ENCODE measurements at places on chromosomes 6 and 20. TPM values are rescaled to one million over a fixed set of nuclear protein-coding genes. Genes with fewer than 3 reads are reported as not detected.

DNA sequence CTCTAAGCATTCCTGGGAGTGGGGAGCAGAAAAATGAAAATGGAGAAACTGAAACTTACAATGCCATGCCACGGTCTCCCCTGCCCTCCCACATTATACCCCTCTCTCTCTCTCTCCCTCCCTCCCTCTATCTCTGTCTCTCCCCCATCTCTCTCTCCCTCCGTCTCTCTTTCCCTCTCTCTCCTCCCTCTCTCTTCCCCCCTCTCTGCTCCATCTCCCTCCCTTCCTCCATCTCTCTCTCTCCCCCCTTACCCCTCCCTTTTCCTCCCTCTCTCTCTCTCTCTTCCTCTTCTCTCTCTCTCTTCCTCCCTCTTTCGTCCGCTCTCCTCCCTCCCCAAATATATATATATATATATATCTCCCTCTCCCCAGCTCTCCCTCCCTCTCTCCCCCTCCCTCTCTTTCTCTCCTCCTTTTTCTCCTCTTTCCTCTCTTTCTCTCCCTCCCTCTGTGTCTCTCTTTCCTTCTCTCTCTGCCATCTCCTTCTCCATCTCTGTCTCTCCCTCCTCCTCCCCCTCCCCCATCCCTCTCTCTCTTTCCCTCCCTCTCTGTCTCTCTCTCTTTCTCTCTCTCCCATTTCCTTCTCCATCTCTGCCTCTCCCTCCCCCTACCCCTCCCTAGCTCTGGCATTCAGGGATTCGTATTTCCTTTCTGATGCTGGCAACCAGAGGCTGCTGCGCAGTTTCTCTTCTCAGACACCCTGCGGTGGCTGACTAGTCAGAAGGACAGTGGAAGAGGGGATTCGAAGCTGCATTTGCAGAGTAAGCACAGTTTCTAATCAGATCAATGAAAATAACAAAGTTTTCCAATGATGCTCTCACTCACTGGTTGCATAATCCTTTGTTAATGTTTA lies 13.9 kb upstream of the VAPB start:
- DNase-seq = peak; percentile 60

GRCh38 chr6:82038631-82039030 lies 208.9 kb downstream of the IBTK start:
- no peak for DNase-seq

DNA sequence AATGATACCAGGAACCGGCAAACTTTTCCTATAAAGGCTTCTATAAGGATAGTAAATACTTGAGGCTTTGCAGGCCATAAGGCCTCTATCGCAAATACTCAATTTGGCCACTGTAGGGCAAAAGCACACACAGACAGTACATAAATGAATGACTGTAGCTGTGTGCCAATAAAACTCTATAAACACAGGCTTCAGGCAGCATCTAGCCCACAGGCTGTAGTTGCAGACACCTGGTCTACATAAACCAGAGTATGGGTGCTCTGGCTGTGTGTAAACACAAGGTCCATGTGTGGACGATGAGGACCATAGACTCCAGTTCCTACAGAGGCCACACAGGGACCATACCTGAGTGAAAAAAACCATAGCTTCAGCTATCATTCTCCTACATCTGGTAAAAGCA lies 52.2 kb downstream of the ZMYND8 start:
- DNase-seq = no peak

DNA sequence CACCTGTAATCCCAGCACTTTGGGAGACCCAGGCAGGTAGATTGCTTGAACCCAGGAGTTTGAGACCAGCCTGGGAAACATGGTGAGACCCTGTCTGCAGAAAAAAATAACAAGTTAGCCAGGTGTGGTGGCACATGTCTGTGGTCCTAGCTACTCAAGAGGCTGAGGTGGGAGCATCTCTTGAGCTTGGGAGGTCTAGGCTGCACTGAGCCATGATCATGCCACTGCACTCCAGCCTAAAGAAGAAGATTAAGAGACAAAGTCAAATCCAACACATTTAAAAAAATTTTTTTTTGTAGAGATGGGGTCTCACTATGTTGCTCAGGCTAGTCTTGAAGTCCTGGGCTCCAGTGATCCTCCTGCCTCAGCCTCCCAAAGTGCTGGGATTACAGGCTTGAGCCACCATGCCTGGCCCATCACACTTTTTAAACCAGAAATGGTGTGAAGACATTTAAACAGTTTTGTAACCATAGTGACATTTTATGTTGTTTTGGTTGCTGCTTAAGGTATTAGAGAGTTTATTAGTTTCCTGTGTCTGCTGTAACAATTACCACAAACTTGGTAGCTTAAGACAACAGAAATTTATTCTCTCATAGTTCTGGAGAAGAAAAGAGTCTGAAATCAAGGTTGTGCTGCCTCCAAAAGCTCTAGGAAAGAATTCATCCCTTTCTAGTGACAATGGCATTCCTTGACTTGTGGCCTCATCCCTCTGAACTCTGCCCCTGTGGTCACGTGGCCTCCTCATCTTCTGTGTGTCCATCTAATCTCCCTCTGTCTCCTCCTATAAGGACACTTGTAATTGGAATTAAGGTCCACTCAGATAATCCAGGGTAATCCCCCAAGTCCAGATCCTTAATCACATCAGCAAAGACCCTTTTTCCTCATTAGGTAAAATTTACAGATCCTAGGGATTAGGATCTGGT lies 104.6 kb upstream of the TNFAIP3 start:
- no peak for DNase-seq

DNA sequence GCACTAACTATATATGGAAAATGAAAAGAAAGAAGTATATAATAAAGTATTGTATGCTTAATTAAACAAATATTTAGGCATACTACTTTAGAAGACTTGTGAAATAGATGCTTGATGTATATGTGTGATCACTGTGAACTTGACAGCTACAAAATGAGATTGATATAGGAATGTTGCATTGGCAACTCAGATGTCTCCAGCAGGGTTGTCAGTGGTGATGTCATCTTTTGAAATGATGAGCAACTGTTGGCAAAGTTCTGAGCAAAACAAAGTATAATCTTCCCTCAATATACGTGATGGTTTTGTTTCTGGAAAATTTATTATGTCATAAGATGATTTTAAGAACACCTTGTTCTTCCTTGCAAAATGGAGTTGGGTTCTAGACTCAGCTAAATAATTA lies 133.8 kb downstream of the ARID1B start:
- DNase-seq = no peak

DNA sequence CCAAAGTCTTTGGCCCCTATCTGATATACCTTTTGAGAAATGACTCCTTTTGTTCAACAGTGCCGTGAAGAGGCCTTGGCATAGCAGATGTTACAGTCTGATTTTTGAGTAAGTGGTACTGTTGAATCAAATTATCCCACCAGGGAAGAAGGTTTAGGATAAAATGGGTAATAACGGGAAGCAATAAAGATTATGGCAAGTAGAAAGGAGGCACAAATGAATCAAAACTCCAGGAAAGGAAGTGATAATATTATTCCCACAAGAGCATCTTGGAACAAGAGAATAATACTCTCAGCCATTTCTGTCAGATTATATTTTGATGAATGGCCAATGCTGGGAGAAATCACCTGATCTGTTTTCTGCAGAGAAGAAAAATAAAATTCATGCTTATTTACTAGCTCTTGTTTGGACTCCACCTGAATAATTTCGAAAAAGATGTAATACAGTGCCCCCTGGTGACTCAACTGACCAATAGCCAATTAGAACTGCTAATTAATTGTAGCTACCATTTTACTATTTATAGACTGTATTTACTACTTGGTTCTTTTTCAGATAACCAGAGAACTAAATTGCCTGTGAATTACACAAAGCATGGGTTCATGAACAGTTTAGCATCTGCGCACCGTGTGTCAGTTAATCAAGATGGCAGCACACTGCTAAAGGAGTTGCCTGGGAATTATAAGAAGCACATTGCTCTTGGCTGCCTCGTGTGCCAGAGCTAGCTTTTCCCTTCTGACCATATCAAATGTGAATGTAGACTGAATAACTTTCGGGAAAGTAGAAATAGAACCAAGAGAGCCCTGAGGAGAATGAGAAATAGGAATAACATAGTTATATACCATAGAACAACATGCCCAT lies 78.5 kb upstream of the TRDN start:
- DNase-seq = no peak

- no peak for DNase-seq
Observed at GRCh38 chr20:46696791-46697279, 7.6 kb upstream of the TP53RK start.

GRCh38 chr6:67952948-67953347 lies 682.1 kb upstream of the ADGRB3 start:
- no peak for DNase-seq

DNA sequence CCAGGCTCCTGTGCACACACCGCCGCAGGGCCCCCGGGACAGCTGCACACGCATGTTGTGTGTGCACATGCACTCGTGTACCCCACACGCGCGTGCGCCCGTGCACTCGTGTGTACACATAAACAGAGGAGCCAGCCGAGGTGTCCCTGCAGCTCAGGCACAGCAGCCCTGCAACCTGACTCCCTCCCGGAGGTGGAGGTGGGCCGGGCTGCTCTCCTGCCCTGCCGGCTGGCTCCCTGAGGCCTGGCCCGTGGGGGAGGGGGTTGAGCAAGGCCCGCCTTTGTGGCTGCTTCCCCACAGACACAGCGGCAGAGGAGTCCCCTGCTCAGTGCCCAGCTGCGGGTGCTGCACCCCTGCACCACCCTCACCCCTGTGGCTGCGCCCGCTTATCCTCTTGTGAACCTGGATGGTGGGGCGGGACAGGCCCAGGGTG lies 624 bp downstream of the RBBP8NL start:
- peak; percentile 79 for DNase-seq

The MMS22L gene
- 35.8 TPM for total RNA-seq

Measured in H1 (cell line).